ENCODE measurements at places on chromosomes 11 and 22.

GRCh38 chr11:72237112-72237931 lies 6.7 kb downstream of the PHOX2A start:
- no peak for DNase-seq

- no peak for DNase-seq
Observed at GRCh38 chr11:73233692-73234470, 15.8 kb downstream of the P2RY2 start.

- DNase-seq, result no peak
Observed at GRCh38 chr11:119481667-119482400, 58.9 kb upstream of the THY1 start.

DNA sequence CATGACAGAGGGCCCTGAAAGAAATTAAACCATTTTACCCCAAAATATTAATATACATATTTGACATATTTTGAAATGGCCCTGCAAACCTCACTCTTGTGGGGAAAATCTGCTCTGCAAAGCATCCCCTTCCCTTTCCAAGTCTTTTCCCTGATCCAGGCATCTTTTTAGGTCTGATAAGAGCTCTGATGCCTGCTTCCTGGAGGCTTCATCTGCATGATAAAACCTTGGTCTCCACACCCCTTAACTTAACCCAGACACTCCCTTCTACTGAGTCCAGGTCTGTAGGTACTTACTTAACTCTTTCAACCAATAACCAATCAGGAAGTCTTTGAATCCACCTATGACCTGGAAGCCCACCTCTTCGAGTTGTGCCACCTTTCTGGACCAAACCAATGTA lies 1.8 kb upstream of the LGALS12 start:
- DNase-seq, result no peak

GRCh38 chr11:61140416-61140815 lies 20.8 kb downstream of the VPS37C start:
- no peak for DNase-seq
